ENCODE measurements at places on chromosomes 12 and 14.

DNA sequence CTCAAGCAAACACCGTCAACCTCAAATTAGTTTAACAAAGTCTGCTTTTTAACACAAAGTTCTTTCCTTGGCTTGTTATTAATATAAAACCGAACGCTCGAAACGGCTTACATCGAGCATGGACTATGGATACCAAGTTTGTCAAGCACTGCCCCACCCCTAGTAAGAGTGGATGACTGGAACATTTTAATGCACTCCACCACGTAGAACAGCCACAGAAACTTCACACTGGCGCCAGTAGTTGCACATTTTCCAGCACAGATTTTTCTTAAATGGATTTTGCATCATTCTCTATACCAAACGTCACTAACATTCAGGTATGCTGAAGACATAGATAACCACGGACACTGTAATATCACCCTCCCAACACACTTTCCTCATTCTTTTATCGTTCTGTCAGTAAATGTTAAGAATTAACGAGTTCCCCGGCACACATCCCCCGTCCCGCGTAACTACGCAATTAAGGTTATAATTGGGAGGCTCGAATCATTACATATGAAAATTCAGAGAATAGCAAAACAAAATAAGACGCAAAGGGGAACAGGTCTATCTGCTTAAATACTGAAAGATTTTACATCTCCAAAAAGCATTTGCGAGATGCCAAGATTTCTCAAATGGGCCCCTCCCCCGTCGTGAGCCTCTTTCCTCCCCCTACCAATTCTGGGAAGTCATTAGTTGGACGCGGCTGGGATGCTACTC, 990 bp downstream of the FERMT2 start:
- DNase-seq = no peak

GRCh38 chr12:6052940-6053329, 71.5 kb downstream of the VWF start:
- DNase-seq = no peak

- no peak for DNase-seq
These were observed 38.0 kb upstream of the SRP54 start for GRCh38 chr14:34944744-34945143.

DNA sequence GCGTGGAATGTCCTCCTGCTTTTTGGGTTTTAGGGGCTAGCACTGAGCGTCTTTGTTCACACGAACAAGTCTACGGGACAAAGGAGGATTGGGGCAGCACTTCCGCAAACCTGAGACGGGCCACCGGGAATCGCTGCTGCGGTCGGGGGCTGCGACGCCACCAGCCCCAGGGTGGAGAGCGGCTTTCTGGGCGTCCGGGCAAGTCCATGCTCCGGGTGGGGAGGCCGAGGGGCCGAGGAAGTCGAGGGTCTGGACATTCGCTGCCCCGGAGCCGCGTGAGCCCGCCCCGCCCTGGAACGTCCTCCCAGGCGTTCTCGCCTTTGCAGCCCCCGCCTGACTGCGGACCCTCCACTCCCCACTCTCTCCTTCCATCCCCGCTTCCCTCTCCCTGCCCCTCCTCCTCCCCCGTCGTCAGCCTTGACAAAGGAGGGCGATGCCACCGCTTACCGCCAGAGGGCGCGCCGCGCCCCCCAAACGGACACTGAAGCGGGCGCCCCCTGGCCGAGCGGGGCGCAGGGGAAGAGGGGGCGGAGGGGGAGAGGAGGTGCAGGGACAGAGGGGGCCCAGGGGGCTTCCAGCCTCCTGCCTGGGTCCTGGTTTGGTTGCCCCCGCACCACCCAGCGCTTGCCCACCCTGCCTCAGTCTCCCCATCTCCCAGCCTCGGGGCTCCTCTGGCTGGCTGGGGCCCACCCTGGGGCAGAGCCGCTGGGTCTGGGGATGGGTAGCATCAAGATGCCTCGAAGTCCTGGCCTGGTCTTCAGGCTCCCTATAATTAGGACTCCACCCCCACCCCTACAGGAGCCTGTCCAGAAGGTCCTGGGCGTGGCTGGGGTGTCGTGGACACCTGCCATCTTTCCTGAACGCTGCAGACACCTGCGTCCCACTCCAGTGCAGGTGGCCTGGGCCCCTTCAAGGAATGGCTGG, 39.1 kb upstream of the INF2 start:
- peak; percentile 43 for DNase-seq

- DNase-seq = no peak
These were observed 7.1 kb downstream of the CSRP2 start for GRCh38 chr12:76871742-76872141.

- DNase-seq = no peak
These were observed 208.8 kb downstream of the EPS8 start for GRCh38 chr12:15580431-15580830.

- no peak for DNase-seq
These were observed 33.5 kb downstream of the JDP2 start for GRCh38 chr14:75461303-75461702.

DNA sequence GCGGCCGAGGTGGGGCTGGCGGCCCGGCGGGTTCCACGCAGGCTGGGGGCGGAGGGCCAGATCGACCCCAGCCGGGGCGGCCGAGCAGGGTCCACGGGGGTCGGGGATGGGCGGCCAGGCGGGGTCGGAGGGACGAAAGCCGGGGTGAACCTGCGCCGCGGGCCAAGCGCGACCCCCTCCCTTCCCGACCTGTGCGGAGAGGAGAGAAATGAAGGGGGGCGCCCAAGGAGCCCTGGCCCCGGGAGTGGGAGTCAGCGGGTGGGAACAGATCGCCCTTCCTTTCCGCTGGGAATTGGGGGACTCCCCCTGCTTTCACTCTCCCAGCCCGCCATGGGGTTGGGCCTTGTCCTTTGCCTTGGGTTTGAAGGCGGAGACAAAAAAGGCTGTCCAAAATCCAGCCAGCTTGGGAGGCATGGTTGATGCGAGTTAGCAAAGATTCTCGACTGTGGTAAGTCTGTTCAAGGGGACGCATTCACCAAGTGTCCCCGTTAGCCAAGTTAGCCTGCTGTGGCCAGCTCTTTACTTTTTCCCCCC, 559 bp upstream of the CKAP4 start:
- DNase-seq = peak; percentile 5

DNA sequence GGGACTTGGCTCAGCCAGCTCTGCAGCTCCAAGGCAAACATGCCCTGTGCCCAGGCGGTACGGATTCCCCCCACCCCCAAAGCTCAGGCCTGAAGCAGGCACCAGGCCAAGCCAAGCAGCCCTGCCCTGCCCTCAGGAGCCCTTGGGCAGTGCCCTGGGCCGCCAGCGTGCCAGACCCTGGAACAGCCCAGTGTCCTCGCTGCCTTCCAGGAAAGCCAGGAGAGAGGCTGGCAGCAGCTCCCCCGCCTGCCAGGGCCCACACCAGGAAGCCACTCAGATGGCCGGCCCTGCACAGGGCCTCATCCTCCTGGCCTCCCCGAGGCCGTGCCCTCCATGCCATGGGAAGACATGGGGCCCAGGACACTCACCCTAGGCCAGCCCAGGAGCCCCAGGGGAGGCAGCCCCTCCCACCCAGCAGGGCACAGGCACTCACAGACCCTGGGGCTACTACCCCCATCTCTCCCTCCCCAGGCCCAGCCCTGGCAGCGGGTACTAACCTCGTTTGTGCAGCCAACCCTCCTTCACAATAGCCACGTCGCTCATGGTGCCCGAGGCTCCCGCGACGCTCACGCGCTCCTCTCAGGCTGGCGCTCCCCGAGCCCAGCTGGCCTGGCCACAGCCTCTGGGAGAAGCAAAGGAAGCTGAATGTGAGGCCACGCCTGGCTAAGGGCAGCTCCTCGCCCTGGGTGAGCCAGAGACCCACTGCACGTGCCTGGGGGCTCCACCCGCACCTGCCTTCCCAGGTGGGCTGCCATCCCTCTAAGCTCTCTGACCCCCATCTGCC, 3.3 kb downstream of the AKT1 start:
- no peak for DNase-seq

GRCh38 chr12:47307680-47308399, 228.1 kb upstream of the AMIGO2 start:
- no peak for DNase-seq

- DNase-seq = no peak
These were observed 16.5 kb downstream of the ITPK1 start for GRCh38 chr14:93099196-93099595.

- no peak for DNase-seq
These were observed 241.1 kb downstream of the SPTSSA start for GRCh38 chr14:34220921-34221320.

Data from stimulated activated CD4-positive, alpha-beta T cell treated with anti-CD3 and anti-CD28 coated beads, Interleukin-15, amount 100 ng/mL, for 1 hour (primary cell).